ENCODE measurements at places on chromosomes 2 and 18.

- DNase-seq = no peak
Measured at GRCh38 chr2:186125156-186125555, 360.9 kb upstream of the ZC3H15 start.

DNA sequence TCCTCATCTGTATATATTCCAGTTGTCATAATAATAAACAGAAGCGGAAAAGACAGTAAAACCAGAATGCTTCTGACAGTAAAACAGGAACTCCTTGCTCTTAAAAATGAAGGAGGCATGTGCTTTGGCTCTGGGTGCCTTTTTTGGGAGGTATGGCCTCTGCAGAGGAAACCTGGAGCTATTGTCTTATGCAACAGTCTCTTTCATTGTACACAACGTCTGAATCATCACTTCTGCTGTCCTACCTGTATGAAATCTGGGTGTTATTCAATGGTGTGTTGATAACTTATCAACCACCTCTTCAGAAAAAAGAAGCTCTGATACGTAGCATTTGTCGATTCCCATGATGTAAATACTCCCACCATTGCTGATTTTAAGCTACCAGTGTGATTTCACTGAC lies 64.8 kb downstream of the CDCA7 start:
- no peak for DNase-seq

- no peak for DNase-seq
Measured at GRCh38 chr2:69143748-69144360, 130.9 kb downstream of the ANTXR1 start.

- peak; percentile 87 for DNase-seq
Measured at GRCh38 chr18:48293954-48294898, 115.0 kb downstream of the ZBTB7C start.

GRCh38 chr2:219120082-219120481 lies 40.5 kb downstream of the NHEJ1 start:
- no peak for DNase-seq

All from NCI-H2081 treated with DMSO at 0.1 percent for 48 hours (cell line).